ENCODE measurements at places on chromosomes 6 and 20. TPM values are rescaled to one million over a fixed set of nuclear protein-coding genes. Genes with fewer than 3 reads are reported as not detected.

- DNase-seq = no peak
These were observed 197.1 kb upstream of the RGS17 start for GRCh38 chr6:153328194-153328593.

- no peak for DNase-seq
These were observed 15.1 kb upstream of the ISM1 start for GRCh38 chr20:13205848-13206434.

The UBE3D gene
- 11.0 TPM for total RNA-seq

DNA sequence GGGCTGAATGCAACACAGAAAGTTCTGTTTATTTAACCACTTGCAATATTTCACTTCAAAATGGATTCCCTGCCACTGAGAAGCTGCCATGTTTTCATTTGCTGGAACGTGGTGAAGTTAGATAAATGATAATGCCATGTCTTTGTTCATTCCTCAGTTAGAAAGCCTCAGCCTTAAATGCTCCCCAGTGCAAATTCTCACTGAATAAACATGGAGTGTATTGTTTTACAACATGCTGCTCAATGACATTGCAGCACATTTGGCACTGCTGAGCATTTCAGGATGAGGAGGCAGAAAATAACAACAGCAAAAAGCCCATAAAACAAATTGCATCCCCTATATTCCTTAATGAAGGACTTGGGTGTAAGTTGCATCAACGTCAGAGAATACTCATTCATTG, 913.8 kb upstream of the FLRT3 start:
- no peak for DNase-seq

The ZC2HC1B gene
- not detected for total RNA-seq

DNA sequence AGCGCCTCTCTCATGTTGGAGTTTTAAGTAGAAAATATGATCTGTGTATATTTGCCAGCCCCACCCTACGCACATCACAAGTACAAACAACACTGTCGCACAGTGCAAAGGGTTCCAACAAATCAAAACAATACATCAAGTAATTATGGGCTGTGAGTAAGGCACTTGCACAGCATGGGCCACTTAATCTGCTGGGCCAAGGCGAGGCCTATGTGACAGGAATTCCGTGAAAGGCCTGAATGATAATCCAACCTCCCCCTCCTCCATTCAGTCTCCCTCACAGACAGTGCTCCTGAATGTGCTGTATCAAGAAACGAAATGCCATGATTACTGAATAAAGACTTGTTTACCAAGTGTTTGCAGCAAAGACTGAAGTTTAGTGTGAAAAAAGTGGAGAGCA, 130.1 kb upstream of the SLC2A12 start:
- DNase-seq = no peak
